IPS-NIHi11 (cell line): ENCODE measurements at places on chromosomes 1 and 21.

GRCh38 chr1:3477241-3477995, 23.0 kb downstream of the ARHGEF16 start:
- DNase-seq: peak; percentile 54

DNA sequence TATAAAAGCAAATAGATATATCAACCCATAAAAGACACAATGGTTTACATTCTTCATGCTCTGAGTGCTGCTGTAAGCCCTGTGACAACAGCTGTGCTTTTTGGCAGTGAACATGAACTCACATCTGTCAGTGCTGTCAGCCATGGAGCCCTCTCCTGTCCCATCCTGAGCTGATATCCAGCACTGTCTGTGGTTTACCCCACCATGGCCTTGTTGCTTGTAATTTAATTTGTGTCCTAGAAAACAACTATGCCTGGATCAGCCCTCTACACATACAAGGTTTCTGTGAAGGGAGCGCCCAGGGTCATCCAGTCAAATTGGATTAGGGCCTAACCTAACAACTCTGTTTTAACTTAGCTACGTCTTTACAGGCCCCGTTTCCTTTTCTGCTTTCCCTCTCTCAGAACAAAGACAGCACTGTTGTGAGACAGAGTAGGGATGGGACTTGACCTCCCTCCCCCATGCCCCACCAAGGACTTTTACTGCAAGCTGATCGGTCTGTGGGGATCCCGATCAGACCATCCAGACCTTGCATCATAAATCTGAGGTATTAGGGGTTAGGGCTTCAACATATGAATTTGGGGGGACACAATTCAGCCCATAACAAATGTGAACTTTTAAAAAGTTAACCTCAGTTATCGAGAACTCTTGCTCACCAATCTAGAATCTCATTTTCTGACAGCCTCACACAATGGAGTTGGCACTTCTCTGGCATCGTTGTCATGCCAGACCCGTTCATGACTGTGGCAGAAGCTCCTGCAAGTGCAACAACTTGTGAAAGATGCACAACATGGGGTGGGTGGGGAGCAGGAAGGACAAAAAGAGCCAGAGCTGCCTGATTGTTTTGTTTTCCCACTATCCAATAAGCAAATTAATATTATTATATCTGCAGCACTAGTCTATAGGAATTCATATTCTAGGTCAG, 16.4 kb upstream of the SLC44A3 start:
- no peak for DNase-seq

- DNase-seq: no peak
These were observed 60.4 kb downstream of the IL12RB2 start for GRCh38 chr1:67368046-67368514.

DNA sequence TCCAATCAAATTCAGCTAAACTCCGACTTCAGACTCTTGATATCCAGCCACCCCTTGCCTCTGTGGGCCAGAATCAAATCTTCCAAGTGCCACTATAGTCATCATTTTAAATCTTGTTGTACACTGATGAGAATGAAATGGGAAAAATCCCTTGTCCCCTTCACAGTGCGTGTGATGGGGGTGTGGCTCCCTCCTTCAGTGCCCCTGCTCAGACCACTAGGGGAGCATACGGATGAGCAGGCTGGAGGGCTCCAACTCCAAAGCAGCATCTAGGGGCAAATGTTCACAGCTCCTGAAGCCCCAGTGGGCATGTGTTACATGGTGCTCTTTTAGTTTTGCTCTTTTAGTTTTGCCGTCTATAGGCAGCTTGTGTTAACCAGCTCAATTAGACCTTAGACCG, 35.4 kb upstream of the HSD3B1 start:
- DNase-seq: no peak

DNA sequence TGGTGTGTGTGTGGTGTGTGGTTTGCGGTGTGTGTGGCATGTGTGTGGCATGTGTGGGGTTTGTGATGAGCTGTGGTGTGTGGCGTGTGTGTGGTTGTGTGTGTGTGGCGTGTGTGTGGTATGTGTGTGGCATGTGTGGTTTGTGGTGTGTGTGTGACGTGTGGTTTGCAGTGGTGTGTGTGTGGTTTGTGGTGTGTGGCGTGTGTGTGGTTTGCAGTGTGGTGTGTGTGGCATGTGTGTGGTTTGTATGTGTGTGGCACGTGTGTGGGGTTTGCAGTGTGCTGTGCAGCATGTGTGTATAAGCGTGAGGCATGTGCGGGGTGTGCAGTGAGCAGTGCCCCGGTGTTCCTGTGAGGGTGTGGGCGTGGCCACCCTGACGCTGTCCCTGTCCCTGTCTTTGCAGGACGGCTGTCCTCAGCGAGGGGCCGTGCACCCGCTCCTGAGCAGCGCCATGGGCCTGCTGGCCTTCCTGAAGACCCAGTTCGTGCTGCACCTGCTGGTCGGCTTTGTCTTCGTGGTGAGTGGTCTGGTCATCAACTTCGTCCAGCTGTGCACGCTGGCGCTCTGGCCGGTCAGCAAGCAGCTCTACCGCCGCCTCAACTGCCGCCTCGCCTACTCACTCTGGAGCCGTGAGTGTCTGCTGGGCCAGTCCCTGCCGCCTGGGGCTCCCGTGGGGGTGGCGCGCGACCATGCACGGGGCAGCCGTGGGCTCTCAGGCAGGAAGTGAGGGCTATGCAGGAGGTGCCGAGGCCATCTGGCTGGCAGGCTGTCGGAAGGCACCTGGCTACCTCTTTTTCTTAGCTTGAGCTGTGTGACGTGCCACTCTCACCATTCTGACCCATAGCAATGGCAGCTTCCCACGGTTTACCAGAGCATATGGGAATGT, 52.6 kb upstream of the TRAPPC10 start:
- no peak for DNase-seq

DNA sequence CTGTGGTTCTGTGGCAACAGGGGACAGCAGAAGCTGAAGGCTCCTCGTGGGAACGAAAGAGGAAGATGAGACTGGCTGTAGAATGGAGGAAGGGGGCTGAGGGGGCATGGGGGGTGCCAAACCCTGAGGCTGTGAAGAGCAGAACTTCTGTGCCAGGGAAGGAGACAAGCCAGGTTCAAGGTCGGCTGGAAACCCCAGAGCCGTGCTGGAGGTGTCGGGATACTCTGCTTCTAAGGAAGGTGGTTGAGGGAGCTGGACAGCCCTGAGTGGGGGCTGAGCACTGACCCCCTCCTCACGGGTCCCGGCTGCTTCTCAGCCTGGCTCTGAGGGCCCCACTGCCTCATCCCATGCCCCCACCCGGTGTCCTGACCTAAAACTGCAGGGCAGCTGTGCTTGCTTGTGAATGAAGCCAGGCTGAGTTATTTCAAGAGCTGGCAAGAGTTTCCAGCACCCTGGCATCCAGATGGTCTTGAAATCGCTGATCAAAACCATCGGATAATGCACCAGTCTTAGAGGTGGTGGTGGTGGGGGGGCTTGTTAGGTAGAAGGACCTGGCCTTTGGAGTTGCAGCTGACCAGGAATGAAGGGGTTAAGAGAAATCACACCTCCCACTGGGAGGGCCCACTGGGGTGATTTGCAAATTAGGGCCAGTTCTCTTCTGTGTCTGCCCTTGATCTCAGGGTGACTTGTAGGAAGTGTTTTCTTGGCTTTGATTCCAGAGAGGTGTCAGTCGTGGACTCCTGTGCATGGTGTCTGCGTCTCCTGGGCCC, 218.9 kb upstream of the C1orf174 start:
- no peak for DNase-seq
